Fibroblast of lung (primary cell): ENCODE measurements at places on chromosomes 4 and X. TPM values are rescaled to one million over a fixed set of nuclear protein-coding genes. Genes with fewer than 3 reads are reported as not detected.

DNA sequence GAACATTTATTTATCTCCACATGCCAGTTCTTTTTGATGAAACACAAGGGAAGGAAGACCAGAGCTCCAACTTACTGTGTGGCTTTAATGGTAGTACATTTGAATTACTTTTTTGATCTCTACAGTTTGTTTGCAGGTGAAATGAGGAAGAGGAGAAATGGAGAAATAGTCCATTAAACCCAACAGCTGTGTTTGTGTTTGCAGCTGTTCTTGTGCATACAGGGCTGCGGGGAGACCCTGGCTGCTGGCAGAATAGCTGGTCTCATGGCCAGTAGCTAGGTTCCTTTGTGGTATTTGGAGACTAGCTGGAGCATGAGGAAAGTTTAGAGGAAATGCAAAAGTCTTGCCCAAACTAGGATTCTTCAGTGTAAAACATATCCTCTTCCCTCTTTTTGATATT lies 374.8 kb downstream of the GPAT3 start:
- H3K4me1 ChIP-seq = no peaks in the 10 kb centered on the region
- H3K36me3 ChIP-seq = no peaks in the 10 kb centered on the region
- H3K27me3 ChIP-seq = no peaks in the 10 kb centered on the region
- H3K4me3 ChIP-seq = no peak overlapping the region

The OFD1 gene
- 7.6 and 8.2 TPM in 2 replicates for polyA plus RNA-seq

- no peak overlapping the region for H3K27ac ChIP-seq
- no peak for DNase-seq
- H3K4me3 ChIP-seq = no peak overlapping the region
- H3K36me3 ChIP-seq = no peaks in the 10 kb centered on the region
Measured at GRCh38 chr4:158250321-158250720, 40.0 kb downstream of the TMEM144 start.

The MAD2L1 gene
- polyA plus RNA-seq = 12.8 and 38.4 TPM in 2 replicates

The ELOVL6 gene
- 43.4 and 56.4 TPM in 2 replicates for polyA plus RNA-seq

DNA sequence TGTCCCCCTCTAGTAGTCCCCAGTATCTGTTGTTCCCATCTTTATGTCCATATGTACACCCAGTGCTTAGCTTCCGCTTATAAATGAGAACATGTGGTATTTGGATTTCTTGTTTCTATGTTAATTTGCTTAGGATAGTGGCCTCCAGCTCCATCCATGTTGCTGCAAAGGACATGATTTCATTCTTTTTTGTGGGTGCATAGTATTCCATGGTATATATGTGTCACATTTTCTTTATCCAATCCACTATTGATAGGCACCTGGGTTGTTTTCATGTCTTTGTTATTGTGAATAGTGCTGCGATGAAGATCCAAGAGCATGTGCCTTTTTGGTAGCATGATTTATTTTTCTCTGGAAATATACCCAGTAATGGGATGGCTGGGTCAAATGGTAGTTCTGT lies 6.3 kb downstream of the RAP1GDS1 start:
- no peak overlapping the region for H3K27ac ChIP-seq
- H3K36me3 ChIP-seq = no peaks in the 10 kb centered on the region
- no peak overlapping the region for H3K4me3 ChIP-seq
- DNase-seq = no peak

GRCh38 chr4:178142724-178143123 lies 700.5 kb upstream of the AGA start:
- no peak overlapping the region for H3K4me3 ChIP-seq
- DNase-seq = no peak
- H3K27me3 ChIP-seq = no peaks in the 10 kb centered on the region
- H3K36me3 ChIP-seq = no peaks in the 10 kb centered on the region
- no peaks in the 10 kb centered on the region for H3K4me1 ChIP-seq
- H3K27ac ChIP-seq = no peak overlapping the region

DNA sequence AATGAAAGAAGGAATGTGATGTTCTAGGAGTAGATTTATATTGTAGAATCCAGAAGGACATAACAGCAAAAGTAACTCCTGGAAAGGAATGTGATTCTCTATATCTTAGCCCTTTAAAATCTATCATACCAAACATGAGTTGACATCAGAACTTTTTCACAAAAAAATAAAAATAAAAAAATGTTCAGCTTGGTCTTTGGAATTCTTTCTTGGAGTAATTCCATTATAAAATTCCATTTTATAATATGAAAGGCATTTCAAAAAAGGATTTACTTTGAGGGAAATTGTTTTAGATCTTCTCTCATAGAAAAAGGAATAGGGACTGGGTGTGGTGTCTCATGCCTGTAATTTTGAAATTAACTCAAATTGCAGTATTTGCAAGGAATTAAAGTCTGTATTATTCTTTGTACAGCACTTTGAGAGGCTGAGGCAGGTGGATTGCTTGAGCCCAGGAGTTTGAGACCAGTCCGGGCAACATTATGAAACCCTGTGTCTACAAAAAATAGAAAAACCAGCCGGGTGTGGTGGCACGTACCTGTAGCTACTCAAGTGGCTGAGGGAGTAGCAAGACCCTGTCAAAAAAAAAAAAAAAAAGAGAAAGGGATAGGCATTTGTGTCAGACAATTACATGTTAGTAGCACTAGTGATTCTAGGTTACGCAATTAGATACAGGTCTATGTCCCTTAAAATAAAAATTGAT lies 134.9 kb downstream of the SLC4A4 start:
- no peaks in the 10 kb centered on the region for H3K36me3 ChIP-seq
- H3K27me3 ChIP-seq = no peaks in the 10 kb centered on the region

The PABPC5 gene
- polyA plus RNA-seq = 1.4 and 2.3 TPM in 2 replicates

DNA sequence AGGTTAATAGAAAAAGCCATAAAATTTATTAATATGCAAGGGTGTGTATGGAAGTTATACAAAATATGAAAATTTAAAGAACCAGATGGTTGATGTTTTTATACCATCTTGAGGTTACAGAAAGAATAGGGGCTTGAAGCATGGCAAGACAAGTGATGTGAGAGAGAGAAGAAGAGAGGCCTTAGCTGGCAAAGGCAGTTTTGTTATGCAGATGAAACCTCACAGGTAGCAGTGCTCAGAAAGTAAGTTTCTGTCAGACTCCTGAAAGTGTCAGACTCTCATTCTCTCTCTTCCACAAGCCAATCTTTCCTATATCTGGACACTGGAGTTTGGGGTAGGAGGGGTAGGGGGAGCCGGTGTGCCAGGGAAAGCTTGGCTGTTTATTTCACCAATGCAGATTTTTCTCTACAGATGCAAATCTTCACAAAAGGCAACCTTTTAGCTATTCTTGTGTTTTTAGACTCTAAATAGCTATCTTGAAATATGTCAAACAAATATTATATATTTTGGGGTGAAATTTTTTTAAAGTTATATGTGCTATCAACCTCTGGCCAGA lies 124.5 kb downstream of the CFAP299 start:
- H3K27me3 ChIP-seq = no peaks in the 10 kb centered on the region
- H3K4me1 ChIP-seq = no peaks in the 10 kb centered on the region
- DNase-seq = no peak
